Breast epithelium (tissue), 4 donors: ENCODE measurements at places on chromosomes 3 and 15.

GRCh38 chr3:57298041-57298440 lies 5.6 kb upstream of the ASB14 start:
- no peak for DNase-seq

GRCh38 chr3:14726441-14726780 lies 51.5 kb downstream of the C3orf20 start:
- no peak for DNase-seq

GRCh38 chr3:86990734-86991481 lies at the start of gene VGLL3:
Gene VGLL3, minus strand, starts transcription at chr3:86991149. Its CDS starts 406 bp downstream, at chr3:86990743.
- peak; percentile 60 for DNase-seq

- no peak for DNase-seq
These were observed 400.2 kb downstream of the MCTP2 start for GRCh38 chr15:94631608-94632007.

DNA sequence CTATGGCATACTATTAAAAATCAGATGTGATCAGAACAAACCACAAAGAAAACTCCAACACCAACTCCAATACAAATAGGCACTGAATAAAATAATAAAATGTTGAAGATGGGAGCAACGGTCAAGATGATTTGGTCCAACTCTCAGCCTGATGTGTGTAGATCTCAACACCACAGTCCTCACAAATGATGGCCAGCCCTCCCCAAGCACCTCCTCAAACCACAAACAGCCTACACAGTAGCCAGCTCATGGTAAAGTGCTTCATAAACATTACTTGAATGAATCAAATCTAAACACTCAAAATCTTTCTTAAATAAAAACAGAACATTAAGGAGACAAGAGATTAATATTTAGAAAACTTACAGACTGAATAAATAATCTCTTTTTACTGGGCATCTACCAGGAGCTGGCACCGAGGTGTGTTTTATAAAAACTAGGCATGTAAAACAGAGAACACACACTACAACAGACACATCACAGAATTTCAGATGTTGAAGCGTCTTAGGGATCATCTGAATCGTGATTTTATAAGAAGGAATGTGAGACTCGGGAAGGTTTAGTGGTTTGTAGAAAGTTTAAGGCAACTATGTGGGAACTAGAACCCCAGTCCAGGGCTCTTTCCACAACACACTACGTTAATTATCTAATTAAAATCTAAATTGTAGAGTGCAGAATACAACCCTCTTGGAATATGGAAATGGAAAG lies 102.4 kb downstream of the MYLK start:
- DNase-seq: no peak
